ENCODE measurements at places on chromosomes 13 and 19.

DNA sequence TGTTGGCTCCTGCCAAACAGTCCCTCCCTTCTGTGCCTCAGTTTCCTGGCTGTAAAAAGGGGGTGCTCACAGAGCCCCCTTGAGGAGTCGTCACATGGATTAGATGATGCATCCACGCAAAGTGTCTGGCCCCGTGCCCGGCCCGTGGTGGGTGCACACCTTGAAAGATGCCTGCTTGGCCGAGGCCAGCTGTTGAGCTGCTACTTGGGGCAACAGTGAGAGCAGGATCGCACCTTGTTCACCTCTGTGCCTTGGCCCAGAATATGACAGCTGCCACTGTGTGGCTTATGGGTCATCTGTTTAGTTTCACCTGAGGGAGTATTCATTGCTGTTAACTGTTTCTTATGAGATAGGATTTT, 17.7 kb downstream of the CRTC1 start:
- DNase-seq: no peak

GRCh38 chr13:87684850-87685742, 13.9 kb downstream of the SLITRK5 start:
- no peak for DNase-seq

DNA sequence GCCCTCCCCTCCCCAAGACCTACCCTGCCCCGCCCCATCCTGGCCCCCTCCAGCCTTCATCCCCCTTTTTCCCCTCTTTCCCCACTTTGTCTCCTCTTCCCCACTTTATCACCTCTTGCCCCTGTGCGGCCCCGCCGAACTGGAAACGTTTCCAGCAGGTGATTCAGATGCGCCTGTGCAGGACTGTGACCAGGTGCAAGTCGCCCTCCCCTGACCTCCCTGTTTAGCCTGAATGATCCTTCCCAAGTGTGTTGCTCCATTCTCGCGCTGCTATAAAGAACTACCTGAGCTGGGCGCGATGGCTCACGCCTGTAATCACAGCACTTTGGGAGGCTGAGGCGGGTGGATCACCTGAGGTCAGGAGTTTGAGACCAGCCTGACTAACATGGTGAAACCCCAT, 25.9 kb downstream of the ZNF791 start:
- no peak for DNase-seq

GRCh38 chr19:44051650-44052402, at the start of gene ZNF223:
ZNF223 (plus strand) TSS chr19:44052036; CDS start chr19:44055177, 3,141 bp downstream.
- DNase-seq: peak; percentile 97

DNA sequence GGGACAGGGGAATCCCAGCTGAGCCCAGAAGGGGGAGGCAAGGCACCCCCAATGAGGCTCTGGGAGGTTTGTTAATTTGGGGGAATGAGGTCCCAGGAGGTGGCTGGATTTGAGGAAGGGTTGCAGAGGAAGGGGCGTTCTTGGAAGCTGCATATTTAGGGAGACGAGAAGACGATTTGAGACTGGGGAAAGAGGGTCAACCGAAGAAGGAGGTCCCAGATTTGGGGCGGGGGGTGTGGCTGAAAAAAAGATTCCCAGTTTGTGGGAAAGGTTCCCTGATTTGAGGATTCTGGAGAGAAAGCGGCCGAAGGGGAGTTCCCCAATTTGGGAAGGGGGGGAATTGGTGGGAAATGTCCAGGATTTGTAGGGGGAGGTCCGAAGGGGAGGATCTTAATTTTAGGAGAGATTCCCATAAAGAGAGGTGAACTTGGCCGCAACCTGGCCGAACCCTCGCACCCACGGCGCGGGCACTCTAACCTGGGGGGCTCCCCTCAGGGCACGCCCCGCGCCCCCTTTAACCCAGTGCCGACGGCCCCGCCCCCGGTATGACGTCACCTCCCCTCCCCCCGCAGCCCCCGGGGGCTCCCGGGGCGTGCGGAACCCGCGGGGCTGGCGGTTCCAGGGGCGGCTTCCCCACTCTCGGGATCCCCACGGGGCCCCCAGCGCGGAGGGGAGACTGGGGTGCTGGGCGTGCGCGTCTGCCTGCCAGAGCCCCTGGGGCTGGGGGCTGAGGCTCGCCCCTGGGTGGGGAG, 1.2 kb downstream of the PTPRS start:
- DNase-seq: no peak

- no peak for DNase-seq
Observed at GRCh38 chr19:4199699-4200293, 17.3 kb downstream of the ANKRD24 start.

DNA sequence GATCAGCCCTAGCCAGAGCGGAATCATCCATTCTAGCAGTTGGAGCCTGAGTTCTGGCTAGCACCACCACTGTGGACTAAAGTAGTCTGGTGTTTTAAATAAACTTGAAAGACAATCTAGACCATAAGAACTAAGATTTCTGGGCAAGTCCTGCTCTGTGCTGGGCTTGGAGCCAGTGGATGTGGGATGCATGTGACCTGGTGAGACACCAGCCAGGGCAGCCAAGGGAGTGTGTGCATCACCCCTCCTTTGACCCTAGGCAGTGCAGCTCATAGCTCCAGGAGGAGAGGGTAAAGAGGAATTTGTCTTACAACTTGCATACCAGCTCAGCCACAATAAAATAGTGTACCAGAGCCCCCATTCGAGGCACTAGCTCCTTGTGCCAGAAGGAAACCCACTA, 21.0 kb downstream of the ITGBL1 start:
- DNase-seq: no peak

DNA sequence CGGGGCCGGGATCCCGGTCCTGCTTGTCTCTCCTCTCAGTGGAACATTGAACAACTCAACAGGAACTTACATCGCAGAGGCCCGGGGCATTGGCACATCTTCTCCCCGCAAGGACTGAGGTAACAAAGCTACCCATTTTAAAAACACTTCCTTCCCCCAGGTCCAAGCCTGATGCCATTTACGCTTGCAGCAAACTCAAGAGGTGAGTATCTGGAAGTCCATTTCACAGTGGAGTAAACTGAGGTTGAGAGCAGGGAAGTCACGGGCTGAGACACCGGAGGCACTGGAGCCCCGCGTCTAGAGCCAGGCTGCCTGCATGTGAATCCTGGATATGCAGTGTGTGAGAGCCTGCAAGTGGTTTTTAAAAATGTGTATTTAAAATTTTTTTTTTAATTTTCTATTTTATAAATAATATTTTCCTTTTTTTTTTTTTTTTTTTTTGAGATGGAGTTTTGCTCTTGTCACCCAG, 492 bp upstream of the PGLYRP1 start:
- DNase-seq: no peak

DNA sequence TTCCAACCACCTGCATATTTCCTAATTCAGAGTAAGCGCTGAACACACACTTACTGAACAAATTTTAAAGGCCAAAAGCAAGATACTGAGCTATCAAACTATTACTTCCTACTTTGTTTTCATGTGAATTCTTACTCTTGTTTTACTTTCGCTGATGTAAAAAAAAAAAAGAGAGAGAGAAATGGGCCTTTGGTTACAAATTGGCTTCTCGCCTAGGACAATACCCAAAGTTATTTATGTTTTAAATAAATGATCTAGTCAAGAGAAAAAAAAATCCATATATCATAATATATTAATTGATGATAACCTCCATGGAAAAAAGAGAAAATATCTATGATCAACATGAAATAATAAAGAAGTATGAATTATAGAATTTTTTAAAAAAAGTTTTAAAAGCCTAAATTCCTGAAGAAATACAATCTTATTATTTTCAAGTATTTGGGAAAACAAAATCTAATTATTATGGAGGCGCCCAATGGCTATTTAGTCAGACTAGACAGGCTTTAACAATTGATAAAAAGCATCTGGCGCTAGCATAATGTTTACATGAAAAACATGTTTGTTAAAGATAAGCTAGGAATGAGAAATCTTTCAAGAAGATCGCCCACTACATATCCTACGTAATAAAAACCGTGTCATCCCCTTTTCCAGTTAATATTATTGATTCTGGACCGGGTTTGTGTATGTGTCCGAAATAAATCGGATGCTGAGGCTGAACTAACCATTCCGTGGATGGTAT, 9.0 kb downstream of the COL4A1 start:
- DNase-seq: no peak

DNA sequence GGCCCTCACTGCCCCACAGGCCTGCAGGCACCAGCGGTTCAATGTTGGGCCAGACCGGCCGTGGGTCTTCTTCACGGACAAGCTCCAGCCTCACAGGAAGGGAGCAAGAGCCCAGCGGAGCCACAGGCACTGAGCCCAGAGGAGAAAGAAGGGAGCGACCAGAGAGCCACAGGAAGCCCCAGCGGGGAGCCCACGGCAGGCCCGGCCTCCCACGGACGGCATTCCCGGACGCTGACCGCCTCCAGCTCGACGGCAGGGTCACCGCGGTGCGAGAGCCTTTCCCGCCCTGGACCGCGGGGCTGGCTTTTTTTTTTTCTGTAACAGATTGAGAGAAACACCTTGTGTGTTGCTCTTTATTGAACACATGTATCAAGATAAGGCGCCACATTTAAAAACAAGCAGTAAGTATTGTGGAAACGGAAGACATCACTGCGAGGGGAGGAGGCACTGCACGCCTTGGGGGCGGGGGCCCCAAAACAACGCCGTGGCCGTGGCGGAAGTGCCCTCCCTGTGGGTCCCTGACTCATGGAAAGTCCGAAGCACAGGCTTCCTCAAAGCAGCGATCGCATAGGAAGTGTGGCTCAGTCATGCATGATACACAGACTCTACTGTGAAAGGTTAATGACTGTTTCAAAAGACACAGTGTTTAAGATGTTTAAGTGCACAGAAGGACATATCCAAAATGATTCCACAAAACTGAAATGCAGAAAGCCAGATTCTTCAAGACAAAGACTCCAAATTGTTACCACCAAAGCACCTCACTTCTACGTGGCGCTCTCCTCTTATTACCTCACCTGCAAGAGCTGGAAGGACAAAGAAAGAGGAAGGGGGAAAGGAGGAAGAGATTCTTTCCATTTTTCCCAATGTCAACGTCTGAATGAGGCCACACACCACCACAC, 3.5 kb downstream of the RASA3 start:
- DNase-seq: no peak

DNA sequence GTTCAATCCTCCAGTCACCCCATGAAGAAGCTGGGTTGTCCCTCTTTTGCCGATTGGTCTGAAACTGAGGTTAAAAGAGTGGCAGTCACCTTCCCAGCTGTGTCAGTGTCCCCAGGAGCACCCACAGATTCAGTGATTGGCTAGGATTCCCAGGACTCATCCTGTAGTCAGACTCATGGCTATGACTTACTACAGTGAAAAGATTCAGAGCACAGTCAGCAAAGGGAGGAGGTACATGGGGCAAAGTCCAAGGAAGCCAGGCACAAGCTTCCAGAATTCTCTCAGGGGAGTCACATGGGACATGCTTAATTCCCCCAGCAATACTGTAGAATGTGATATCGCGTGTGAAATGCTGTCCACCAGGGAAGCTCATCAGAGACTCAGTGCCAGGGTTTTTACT, 14.2 kb downstream of the ZNF473 start:
- DNase-seq: no peak
